ENCODE measurements at places on chromosomes 12 and 14. TPM values are rescaled to one million over a fixed set of nuclear protein-coding genes. Genes with fewer than 3 reads are reported as not detected.

MYF6 gene
- not detected for total RNA-seq

ANKRD52 gene
- total RNA-seq: 24.5 TPM

SYNDIG1L gene
- not detected for total RNA-seq

IGF1 gene
- total RNA-seq: not detected

WNT5B gene
- total RNA-seq: 23.8 TPM

MUCL1 gene
- total RNA-seq: not detected

SERPINA9 gene
- total RNA-seq: not detected

KLC1 gene
- 118 TPM for total RNA-seq

KCNH3 gene
- 0.25 TPM for total RNA-seq

STYK1 gene
- total RNA-seq: 3.7 TPM

CABP1 gene
- not detected for total RNA-seq

TSPAN8 gene
- total RNA-seq: not detected

ZNF891 gene
- 0.58 TPM for total RNA-seq

SALL2 gene
- total RNA-seq: 2.6 TPM

ATL1 gene
- 3.4 TPM for total RNA-seq

TEX52 gene
- total RNA-seq: not detected

PIANP gene
- total RNA-seq: 0.04 TPM

FOXN4 gene
- not detected for total RNA-seq

ARHGAP9 gene
- total RNA-seq: not detected

TAS2R43 gene
- total RNA-seq: 0.21 TPM

FKBP3 gene
- total RNA-seq: 69.0 TPM

RAD9B gene
- 0.14 TPM for total RNA-seq

LRFN5 gene
- total RNA-seq: not detected

RNU4-1 gene
- 6,144 TPM for total RNA-seq

PROX2 gene
- not detected for total RNA-seq
